Cerebellar nuclear complex (tissue), 1 donor: ENCODE measurements at places on chromosomes 6 and 20.

DNA sequence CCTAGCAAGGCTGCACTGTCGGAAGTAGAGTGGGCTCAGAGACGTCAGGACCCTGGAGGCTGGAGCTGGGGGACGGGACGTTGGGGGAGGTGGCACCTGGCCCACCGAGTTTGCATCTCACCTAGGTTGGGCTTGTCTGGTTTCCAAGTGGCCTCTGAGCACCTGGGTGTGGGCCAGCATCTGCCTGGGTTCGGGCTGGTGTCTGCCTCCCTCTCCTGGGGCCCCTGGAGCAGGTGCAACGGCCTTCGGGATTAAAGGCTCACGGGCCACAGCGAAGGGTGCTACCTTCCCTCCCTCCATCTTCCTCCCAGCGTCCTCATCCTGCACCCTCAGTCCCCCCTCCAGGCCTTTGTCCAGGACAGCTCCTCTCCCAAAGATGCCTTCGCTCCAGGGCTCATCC, 6.0 kb downstream of the HRH3 start:
- no peak for DNase-seq

- DNase-seq = no peak
These were observed 46.3 kb upstream of the HS3ST5 start for GRCh38 chr6:114389111-114389510.

DNA sequence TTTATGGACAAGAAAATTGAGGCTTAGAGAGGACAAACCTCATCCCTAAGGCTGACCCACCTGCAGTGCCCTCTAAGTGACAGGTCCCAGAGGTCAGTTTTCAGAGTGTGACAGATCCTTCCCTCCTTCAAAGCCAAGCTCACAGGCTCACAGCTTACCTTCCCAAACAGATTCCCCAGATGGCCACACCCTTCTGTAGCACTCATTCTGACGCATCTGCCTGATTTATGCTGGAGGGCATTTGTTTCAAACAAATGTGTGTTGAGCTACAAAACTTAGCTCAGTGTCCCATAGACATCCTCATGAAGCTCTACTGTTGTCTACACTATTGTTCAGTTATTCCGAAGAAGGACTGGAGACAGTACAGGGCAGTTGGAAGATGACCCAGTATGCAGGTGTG, 60.6 kb upstream of the RIN2 start:
- no peak for DNase-seq

DNA sequence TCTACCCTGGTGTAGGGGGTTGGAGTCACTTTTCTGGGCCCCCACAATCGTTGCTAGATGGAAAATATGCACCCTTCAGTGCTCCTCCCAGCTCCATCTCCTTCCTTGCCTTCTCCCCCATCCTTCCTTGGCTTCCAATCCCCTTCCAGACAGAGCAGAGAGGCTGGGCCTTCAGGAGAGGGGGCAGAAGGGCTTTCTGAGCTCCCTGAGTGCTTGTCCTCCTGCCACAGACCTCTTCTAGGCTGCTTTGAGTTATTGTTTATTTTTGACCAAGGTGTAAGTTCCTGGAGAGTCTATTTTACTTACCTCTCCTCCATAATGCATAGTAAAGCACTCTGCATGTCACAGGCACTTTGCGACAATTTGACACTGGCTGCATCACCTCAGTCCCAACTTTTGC, 96.4 kb upstream of the CNKSR3 start:
- DNase-seq = no peak

- no peak for DNase-seq
These were observed 3.7 kb downstream of the TGM2 start for GRCh38 chr20:38161412-38161774.

- no peak for DNase-seq
These were observed 5.7 kb downstream of the BMP5 start for GRCh38 chr6:55869674-55870073.

- no peak for DNase-seq
These were observed 29.0 kb upstream of the SPDEF start for GRCh38 chr6:34585108-34585507.

GRCh38 chr6:129711271-129711631, 1.3 kb upstream of the ARHGAP18 start:
- no peak for DNase-seq

- DNase-seq = no peak
These were observed 25.1 kb downstream of the DLGAP4 start for GRCh38 chr20:36331209-36331608.

DNA sequence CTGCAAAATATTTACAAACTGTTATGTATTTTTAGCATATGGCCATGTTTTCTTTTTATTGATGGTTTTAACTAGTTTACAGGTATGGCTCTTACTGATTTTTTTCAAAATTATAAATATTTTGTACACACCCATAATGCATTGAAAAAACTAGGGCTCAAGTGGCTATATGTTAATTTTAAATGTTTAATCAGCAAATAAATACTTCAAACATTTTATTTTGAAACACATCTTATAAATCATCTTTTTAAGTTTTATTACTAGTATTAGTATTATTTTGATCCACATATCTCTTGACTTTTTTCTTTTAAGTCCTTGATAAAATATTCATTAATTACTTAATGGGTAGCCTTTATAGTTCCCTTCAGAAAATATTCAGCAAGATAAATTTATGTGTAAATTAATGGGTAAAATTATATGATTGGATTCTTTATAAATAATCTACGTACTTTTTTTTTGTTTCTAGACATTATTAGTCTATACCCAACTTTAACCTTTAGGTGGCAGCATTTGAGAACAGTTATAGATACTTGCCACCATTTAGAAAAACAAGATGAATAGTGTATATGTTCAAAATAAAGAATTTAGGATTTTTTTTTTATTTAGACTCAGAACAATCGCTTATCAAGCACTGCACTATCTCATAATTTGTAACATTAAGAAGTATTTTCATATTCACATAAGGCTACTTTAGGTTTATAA, 241.9 kb downstream of the ADGRB3 start:
- DNase-seq = no peak

DNA sequence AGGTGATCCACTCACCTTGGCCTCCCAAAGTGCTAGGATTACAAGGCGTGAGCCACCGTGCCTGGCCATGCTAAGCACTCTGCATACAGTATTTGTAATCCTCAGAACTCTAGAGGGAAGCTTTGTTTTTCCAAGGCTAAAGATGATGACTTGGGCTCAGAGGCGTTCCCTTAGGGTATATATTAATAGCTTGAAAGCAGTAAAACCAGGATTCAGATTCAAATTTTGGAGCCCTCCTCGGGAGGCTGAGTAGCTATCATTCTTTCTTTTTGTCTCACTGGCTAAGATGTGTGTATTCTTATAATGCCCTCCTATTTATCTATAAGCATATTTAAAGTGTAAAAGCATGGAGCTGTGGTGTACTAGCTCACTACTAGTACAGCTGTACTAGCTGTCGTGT, 68.5 kb downstream of the PRPH2 start:
- no peak for DNase-seq

GRCh38 chr6:145544514-145544913, 190.8 kb downstream of the EPM2A start:
- no peak for DNase-seq

DNA sequence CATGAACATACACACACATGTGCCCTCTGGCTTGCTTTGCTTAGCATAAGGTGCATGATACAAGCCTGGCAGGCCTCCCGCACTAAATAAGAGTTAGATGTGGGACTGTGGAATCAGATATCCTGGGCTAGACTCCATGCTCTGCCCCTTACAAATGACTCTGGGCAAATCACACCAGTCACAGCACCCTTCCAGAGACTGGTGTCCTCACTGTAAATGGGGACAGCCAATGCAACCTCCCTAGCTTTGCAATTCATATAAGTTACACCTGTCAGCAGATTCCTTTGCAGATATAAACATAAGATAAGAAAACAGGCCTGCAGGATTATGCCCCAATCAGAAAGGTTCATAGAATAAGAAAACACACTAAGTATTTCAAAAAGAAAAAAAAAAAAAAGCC, 174.1 kb downstream of the PTPRT start:
- no peak for DNase-seq

DNA sequence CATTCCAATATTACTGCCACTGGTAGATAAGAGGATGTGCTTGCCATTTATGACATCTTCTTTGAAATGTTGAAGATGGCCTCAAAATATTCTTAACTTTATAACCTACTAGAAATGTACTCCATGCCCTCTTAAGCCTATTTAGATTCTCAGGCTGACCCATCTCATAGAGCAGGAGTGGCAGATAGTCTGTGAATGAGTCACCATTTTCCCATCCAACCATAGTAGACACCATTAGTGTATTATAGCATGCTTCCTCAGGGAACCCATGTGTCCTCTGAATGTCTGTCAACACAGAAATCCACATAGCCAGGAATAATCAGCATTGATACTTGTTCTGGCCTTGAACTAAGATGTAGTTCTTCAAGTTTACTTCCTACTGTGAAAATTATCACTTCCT, 150.2 kb downstream of the IMPG1 start:
- no peak for DNase-seq

DNA sequence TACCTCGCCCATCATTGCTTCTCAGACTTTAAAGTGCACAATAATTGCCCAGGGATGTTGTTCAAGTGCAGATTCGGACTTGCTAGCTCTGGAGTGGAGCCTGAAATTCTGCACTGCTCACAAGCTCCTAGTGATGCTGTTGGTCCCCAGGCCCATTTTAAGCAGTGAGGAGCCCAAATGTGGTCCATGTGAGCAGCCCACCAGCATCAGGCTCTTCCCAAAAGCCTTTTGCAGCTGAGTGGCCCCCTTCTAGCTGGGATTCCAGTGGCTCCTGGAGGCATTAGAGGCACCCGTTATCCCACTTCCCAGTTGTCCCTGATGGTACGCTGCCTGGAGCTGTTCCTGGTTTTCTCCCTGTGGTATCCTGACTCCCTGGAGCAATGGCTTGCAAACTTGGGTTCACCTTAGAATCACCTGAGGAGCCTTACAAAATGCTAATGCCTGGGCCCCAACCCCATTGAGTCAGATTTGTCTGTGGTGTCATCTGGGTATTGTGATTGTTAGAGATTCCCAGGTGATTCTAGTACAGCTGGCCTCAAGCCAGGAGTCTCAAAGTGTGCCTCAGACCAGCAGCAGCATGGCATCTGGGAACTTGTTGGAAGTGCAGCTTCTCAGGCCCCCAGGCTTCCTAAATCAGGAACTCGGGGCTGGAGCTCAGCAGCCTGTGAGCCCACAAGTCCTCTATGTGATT, 186.9 kb upstream of the SLC24A3 start:
- DNase-seq = no peak

- no peak for DNase-seq
These were observed 34.4 kb upstream of the PREP start for GRCh38 chr6:105437236-105437635.

DNA sequence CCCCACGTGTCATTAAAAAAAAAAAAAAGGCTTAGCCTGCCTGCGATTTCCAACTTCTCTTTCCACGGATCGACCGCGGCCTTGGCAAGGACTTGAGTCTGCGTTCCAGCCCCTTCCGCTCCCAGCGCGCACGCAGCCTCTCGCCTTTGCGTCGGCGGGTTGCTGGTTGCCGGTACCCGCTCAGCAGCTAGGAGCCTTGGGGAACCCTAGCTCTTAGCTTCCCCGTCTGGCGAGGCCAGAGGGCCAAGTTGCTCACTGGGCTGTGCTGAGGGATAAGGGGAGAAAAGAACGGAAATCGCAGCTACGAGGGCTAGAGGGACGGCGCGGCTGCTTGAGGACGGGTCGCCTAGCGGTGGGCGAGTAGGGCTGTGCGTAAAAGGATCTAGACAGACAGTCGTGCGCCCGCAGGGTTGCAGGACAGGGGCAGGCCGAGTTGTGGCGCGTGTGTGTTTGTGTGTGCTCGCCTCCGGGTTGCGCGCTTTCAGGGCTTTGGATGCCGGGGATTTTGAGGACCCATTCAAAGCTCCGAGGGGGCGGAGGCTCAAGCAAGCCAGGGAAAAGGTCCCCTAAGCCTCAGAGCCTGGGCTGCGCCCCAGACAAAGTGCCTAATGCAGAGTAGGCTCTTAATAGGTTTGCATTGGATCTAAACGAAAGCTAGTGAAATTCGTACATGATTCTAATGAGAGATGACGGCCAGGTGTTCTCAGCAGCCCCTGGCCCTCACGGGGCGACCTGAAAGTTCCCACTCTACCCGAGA, 40.5 kb upstream of the OSTM1 start:
- no peak for DNase-seq

- DNase-seq = no peak
These were observed 302.7 kb upstream of the ZFP64 start for GRCh38 chr20:52494244-52494643.

- no peak for DNase-seq
These were observed 2.0 kb downstream of the TTLL9 start for GRCh38 chr20:31872406-31872805.

DNA sequence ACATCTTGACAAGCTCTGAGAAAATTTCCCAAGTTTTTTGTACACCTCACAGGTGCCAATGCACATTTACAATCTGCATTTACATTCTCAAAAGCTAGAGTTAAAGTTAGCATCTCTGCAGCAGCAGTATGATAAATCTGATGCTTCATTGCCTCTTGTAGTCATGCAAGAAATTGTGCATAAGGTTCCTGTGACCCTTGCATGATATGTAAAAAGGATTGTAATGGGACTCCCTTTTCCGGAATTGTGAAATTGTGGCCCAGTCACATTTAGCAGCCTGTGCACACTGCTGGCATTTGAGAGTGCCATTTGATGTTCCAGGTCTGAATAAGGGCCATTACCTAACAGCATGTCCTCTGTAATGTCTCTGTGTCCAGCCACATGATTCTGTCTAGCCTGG, 24.1 kb downstream of the HLA-DRB1 start:
- DNase-seq = no peak

DNA sequence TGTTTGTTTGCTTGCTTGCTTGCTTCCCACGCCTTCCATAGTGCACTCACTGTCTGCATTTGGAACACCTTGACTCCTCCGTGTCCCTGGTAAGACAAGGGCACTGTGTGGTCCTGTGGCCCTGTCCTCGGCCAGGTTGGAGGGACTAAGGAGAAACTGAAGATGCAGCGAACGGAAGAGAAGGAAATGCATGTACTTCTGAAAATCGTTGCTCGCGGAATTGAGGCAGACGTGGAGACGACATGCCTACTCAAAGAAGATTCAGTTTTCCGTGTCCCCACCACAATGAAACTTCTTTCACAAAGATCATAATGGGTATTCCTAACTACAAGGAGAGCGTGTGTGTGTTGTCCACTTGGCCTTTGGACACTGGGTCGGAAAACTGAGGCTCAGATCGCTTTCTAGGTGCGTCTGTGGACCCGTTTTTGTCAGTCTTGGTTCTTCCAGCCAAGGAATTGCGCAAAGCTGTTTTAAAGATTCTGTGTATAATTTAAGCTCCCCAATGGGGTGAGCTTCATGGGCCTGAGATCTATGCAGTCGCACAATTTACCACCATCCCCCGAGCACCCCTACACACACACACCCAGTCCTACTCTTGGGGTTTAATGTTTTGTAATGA, 120.4 kb upstream of the ZNF184 start:
- DNase-seq = no peak

DNA sequence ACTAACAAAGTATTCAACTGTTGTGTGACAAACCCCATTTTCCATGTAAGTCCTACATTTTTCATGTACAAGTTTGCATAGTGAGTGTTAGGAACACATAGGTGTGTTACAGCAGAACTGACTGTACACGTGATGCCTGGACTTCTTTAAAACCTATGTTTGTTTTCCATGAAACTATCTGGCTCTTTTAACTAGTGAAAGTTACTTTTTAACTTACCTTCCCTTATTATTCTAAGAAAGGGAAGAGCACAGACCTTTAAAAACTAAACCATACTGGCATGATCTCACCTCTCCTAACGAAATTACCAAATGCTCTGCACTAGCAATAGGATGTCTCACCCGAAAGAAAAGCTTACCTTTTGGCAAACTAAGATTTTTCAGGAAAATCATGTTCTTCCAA, 87.8 kb downstream of the CENPW start:
- DNase-seq = no peak
